ENCODE measurements at places on chromosomes 7 and 10. TPM values are rescaled to one million over a fixed set of nuclear protein-coding genes. Genes with fewer than 3 reads are reported as not detected.

Gene CLCN1
- total RNA-seq, result not detected

Gene RSPH10B2
- 0.89 TPM for total RNA-seq

Gene ZNF425
- 3.2 TPM for total RNA-seq

Gene OIT3
- total RNA-seq, result not detected

Gene CPEB3
- 6.2 TPM for total RNA-seq

Gene ZP3
- total RNA-seq, result 1.7 TPM

Gene CD36
- total RNA-seq, result 208 TPM

- no peak for DNase-seq
Observed at GRCh38 chr7:90564455-90564854, 31.7 kb upstream of the CDK14 start.

GRCh38 chr10:89100680-89101079 lies 106.4 kb downstream of the CH25H start:
- DNase-seq, result no peak

DNA sequence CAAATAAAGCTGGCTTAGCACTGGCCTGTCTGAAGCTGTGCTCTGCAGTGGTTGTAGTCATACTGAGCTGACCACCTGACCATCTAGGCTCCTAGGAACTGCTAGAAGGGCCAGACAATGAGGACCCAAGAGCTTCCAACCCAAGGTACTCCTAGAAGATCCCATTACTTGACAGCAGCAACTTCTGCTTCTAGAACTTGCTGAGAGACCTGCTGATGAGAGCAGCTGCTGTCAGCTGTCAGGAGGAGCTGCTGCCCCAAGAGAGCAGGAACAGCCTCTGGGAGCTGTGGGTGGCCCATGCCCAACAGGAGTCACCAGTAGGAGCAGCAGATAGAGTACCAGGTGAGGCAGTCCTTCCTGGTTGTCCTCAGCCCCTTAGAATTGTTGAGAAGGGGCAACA lies 70.2 kb downstream of the RBM20 start:
- DNase-seq, result no peak

GRCh38 chr10:16777473-16778370 lies 39.5 kb downstream of the RSU1 start:
- DNase-seq, result no peak

DNA sequence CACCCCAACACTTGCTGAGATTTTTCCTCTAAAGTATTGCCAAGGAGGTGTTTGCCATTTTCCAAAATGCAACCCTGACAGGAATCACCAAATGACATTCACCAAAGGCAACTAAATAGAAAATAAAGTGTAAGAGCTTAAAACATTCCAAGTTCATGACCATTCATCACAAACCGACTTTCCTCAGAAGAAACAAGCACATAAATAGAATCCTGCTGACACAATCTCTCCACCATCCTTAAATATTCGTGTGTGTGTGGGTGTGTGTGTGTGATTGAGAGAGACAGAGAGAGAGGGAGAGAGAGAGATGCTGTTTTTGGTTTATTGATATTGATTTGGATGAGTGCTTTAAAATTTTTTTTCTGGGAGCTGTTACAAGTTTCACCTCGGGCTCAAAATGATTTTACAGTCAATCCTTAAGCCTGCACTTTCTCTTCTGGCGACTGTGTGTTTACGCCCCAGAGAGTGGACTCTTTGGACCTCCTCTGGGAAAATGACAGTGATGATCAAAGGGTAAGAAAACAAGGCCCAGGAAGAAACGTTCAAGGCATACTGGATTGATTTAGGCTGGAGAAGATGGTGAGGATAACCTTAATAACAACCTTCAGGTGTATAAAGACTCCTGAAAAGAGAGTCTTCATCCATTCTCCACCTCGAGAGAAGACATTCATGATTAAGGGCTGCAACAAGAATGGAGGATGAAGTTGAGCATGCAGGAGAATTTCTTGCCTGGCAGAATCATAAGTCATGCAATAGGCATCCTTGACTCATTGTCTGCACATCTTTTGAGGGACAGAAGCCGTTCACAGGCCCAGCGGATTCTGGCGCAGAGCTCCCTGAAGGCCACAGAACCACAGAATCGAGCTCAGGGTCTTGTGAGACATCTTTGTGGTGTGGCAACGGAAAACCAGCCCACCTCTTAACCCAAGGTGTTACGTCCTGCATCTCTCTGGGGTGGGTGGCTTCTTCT lies 104.4 kb upstream of the FGFR2 start:
- DNase-seq, result no peak

DNA sequence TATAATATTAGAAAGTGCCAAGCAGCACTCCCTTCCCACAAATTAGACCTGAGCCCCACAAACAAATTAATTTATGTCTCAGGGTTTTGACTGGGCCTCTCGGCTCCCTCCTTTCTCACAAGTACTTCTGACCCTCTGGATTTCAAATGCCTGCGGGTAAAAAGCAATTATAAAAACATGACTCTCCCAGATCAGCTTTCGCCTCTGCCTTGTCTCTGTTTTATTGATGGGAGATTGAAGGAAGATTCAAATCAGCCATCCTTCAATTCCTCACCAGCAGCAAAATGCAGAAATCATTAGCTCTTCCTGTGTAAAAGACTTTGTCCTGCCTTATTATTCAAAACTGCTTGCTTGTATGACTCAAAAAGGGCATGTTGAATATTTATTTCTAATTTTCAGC lies 453.7 kb upstream of the MKI67 start:
- DNase-seq, result no peak

GRCh38 chr7:148973256-148973655 lies 55.0 kb downstream of the PDIA4 start:
- DNase-seq, result no peak

GRCh38 chr10:96410296-96410695 lies 51.5 kb upstream of the OPALIN start:
- DNase-seq, result no peak

DNA sequence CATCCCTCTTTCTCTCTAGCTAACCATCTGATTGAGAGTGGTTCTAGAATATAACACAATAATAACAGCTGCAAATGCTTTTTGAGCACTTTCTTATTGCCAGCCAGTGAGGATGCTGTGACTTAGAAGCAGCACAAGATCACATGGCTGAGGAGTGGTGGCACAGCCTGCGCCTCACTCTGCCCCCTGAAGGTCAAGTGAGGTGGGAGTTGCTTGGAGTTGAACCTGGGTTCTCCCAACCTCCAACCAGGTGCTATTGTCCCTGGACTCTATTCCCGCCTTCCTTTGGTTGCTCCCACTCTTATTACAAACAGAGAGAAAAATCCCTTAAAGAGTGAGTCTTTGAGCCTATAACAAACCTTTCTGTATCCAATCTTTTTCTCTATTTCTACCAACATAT lies 280.3 kb upstream of the PODXL start:
- DNase-seq, result no peak

DNA sequence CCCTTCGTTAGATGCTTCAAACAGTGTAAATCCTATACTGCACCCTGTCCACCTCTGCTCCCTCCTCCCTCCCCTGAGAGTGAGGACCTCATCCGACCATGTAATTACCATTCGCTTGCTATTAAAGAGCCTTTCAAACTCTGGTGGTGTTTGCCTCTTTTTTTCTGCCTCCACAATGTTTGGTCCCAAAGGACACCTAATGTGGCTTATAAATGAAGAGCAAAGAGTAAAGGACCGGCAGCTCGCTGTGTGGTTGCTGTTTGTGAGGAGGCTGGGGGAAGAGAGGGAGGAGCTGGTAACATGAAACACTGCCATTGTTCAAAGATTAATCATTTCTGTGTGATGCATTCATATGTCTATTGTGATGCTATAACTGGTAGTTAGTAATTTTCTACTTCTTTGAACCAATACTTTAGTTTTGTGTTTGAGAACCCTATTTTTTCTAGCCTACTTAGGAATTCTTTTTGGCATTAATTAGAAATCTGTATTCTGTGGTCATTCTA lies 27.9 kb downstream of the MTURN start:
- no peak for DNase-seq
